ENCODE measurements at places on chromosomes 1 and 21.

- no peak for DNase-seq
These were observed 88.7 kb upstream of the IFFO2 start for GRCh38 chr1:19044975-19045831.

- no peak for DNase-seq
These were observed 603.5 kb upstream of the ADAMTS5 start for GRCh38 chr21:27570306-27570868.

GRCh38 chr21:18417141-18417790 is 13.7 kb upstream of the TMPRSS15 start:
- no peak for DNase-seq

DNA sequence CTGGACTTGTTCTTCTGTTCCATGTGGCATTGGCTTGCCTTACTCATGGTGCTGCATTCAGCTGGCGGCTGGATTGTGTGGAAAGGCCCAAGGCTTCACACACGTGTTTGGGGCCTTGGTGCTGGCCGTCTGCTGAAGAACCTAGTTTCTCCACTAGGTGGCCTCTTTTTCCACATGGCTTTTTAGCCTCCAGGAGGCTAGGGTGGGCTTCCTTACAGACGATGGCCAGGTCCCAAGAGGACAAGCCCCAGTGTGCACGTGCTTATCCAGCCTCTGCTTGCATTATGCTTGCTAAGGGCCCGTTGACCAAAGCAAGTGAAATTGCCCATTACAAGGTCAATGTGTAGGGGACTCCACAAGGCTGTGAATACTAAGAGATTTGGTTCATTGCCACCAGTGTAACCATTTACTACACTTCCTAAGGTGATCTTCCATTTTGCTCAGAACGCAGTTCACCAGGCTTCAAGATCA is 47.5 kb upstream of the FOXO6 start:
- no peak for DNase-seq

DNA sequence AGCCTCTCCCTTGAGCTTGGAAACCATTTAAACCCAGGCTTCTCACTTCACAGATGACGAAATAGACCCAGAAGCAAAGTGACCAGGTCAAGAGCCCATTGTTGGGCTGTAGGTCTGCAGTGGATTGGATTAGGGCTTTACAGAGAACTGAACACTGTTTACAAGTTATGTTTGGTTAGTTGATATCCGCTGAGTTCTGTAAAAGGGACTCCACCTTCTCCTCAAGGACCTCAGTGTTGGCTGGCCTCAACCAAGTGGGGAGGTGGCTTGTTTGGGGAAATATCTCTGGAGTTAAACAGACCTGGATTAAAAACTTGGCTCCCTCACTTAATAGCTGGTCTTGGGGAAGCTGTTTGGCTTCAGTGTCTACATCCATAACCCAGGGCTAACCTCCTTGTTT is 88.1 kb downstream of the UCK2 start:
- DNase-seq, result no peak

GRCh38 chr1:199701726-199702125 is 325.8 kb upstream of the NR5A2 start:
- DNase-seq, result no peak

GRCh38 chr1:26890467-26890796 is 349 bp upstream of the GPN2 start:
- no peak for DNase-seq

DNA sequence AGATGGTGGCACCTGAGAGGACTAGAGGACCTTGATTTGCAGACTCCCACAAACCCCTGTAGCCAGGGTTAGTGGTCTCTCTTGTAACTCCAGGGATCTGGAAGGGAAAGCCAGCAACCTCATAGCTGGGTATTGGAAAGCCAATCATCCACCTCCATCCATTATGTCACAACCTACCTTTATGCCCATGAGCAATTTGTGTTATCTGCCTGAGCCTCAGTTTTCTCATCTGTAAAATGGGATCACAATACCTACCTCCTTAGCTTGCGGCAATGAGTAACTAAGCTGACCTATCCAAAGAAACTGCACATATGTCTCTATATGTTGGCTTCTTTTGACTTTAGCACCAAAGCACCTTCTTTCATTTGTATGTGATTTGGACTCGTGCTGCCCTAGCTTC is 14.5 kb downstream of the DLGAP3 start:
- DNase-seq, result no peak

DNA sequence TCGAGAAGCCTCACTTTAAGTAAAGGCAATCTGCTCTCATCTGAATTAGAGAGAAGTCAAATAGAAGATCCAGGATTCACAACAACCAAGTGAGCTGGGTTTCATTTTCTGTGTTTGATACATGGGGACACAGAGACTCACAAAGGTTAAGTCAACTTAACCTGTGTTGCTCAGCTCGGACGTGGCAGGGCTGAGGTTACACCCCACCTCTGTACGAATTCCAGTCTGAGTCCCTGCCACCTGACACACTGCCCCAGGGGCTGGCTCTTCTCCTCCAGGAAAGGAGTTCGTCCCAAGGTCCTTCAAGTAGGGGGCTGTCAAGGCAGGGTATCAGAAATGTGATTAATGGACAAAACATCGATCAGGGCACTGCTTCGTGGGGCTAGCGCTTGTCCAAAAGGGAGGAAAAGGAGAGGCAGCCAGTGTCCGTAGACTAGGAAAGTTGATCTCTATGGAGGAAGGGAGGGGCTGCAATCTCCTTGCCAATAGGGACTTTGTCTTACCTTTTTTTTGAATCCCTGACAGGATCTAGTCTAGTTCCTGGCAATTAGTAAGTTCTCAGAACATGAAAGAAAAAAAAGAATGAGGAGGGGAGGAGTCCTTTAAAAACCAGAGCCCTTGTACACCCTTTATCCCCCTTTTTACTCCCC is 116.4 kb downstream of the CNIH3 start:
- DNase-seq, result no peak

Measured in CD4-positive, alpha-beta T cell treated with Interleukin-6 for 4 hours (primary cell).